ENCODE measurements at places on chromosomes 3 and 15.

DNA sequence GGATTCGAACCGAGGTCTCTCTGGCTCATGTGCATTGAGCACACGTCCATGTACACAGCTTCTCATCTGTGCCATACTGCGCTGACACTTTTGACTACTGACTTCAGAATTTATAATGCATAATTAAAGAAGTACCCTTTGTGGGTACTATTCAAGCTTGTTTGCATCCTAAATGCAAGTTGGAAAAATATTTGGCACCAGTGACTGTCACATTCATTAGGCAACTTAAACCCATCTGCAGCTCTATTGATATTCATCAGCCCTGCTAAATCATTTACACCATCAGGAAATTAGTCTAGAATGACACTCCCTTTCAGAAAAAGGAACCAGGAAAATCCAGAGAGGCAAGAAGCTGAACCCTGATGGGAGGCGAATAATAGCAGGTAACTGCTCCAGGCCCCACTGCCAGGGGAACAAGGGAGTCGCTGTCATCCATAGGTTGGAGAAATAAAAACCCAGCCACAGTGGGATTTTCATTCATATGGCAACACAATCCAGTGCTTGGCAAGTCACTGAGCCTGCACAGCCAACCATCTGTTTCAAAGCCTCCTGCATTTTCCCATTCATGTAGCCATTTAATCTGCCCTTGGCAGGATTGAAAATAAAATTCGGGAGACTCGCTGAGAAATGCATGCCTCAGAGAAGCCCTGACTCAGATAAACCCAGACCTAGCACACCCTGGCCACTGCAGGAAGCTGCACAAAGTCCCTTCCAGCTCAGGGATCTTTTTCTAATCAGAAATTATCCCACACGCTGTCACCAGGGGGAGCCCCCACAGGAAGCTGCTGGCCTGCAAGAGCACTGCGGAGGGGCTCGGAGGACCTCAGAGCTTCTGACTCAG is 103.0 kb upstream of the VEPH1 start:
- DNase-seq, result peak; percentile 10

DNA sequence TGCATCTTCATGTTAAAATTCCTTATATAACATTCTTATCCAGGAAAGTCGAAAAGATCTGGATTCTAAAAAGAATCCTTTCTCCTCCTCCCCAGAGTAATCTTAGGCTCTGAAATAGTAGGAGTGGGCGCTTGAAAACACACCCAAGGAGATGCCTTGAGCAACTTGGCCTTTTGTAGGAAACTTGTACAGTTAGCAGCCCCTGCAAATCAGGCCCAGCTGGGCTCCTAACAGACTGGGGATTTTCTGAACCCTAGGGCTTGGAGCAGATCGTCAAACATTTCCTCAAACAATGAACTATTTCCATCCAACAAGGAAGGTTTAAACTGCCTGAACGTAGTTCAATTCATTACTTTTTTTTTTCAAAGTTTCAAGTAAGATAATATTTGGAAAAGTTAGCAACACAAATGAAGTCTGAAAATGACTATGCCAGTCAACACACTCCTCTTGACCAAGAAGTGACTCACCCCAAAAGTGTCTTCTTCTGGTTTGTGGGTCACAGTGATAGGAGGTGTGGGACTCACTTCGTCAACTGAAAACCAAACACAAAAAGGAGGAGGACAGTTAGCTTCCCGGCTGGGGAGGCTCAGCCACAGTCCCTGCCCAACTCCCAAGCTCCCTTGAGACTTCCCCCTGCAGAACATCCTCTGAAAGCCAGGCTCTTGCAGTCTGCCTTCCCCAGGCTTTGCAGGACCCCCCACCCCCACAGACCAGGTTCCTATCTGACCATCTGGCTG is 129.7 kb downstream of the NTRK3 start:
- no peak for DNase-seq

- no peak for DNase-seq
Observed at GRCh38 chr3:126127452-126127851, 43.5 kb upstream of the SLC41A3 start.

GRCh38 chr15:99100245-99101173 is 4.4 kb upstream of the SYNM start:
- DNase-seq, result peak; percentile 30

DNA sequence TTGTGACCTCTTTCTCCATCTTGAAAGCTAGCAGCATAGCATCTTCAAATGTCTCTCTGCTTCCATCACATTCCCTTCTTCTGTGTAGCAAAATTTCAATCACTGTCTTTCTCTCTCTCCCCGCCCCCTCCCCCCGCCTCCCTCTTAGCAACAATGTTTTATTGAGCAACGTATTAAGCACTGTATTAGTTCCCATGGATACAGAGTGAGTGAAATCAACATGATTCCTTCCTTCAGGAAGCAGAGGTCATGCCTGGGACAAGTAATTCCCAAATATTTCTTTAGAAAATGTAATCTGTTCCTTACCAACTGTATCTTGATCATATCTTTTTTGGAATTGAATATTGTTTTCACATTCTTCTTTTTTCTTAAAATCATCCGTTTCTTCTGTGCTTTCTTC is 373.7 kb upstream of the NECTIN3 start:
- DNase-seq, result no peak

GRCh38 chr15:64930778-64931371 is 19.2 kb downstream of the ANKDD1A start:
- DNase-seq, result no peak

DNA sequence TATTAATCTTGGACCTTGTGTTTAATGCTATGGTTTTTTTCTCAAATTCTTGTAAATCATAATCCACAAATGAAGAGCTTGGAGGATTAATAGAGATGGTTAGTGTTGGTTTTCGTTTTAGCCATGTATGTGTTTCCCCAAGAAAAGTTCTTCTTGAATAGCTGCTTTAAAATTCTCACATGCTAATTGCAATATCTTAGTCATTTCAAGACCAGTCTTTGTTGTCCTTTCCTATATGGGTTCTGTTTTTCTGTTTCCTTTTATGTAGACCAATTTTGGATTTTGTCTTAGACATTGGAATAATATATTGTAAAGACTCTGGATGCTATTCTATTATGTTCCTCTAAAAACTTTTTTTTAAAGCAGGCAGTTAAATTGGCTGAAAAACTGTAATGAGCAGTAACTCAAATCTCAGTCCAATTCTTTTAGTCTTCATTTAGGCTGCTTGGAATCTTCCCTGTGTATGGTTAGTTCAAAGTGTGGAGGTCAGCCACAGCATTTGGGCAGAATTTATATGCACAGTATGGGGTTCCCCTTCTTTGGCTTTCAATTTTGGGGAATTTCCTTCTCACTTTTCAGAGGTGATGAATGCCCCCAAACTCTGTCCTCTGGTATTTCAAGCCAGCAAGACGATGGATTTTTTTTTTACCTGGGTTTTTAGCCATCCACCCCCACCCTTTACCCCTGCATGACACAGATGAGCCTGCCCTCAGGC is 39.1 kb upstream of the DNAJC13 start:
- DNase-seq, result no peak
